Non-pigmented ciliary epithelial cell (primary cell): ENCODE measurements at places on chromosomes 5 and 9.

DNA sequence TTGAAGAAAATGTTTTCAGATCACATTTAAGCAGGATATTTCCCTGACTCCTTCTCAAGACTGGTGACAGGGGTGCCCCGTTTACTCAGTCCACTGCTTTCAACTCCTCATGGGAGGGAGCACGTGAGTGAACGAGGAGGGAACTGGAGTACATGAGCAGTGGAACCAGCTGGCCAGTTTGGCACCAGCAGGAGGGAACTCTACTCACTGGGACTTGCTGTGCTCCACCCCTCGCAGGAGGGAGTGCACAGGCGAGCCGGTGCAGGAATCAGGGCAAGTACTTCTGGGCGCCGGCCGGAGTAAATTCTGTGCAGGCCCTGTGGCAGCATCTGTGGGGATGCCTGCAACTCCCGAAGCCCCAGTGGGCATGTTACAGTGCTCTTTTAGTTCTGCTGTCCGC is 1941.1 kb upstream of the C9orf72 start:
- peak; percentile 1 for DNase-seq

DNA sequence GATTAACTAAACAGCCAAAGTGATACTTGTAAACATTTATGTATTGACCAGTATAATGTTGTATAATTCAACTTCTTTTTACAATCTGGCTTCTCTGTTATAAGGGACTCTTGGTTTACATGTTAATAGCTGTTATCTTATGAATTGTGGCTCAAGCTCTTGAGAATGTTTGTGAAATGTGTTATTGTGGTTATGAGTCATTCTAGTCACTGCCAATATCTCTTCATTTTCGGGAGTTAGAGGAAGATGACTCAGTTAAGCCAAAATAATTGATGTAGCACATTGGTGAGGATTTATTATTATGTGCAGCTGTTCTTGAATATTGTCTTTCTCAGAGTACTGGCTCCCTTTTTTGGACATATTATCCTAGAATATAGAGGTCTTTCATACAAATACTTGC is 655.2 kb upstream of the RIOK2 start:
- peak; percentile 94 for DNase-seq

DNA sequence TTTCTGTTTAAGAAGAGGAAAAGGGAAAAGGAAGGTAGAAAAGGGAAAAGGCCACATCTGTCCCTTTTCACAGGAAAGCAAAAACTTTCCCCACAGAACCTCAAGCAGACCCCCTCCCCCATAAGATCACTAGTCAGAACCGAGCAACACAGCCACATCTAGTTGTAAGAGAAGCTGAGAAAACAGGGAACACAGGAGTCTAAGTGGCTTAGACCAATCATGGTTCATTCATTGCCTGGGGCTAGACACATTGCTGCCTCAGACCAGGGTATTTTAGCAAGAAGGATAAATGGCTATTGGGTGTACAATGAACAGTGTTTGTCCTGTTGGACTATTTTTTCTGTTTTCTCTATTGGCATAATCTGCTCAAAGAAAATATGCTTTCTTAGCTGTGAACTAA is 98.0 kb downstream of the ARL15 start:
- no peak for DNase-seq

- DNase-seq: no peak
Measured at GRCh38 chr5:8606231-8606630, 737.3 kb downstream of the MTRR start.

DNA sequence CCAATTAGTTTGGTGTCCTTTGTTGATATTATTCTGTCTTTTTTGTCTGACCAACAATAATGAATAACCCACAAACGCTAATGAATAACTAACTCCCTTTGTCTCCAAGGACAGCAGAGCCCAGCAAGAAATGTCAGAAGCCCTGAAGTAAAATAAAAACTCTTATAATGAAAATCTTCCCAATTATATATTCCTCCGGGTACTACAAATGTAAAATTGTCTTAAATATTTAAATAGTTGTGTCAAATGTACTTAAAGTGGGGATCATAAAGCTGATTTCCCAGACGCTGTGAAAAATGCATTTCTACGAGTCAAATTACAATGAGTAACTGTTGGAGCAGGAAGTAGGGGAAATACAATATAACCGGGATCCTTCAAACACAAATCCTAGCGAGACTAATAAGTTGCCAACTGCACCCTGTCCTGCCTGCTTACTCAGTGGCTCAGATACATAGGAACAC is 22.3 kb downstream of the GLIS3 start:
- DNase-seq: no peak
